ENCODE measurements at places on chromosomes 1 and 21. TPM values are rescaled to one million over a fixed set of nuclear protein-coding genes. Genes with fewer than 3 reads are reported as not detected.

DNA sequence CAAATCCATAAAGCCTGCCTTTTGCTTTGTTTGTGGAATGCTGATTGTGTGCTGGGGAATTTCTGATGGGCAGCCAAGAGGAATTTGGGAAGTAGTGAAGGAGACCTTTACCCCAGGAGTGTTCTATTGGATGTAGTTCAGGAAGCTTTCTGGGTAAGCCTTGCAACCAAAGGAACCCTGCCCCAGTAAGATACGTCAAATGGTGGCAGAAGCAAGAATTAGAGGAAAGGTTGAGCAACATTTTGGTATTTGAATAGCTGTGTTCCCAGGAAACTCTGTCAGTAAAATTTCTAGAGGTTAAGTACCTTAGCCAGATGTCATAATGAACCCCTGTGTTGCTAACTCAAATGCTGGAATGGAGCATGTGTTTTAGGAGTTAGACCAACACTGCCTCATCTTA is 6.4 kb downstream of the MGST3 start:
- no peak for DNase-seq

DNA sequence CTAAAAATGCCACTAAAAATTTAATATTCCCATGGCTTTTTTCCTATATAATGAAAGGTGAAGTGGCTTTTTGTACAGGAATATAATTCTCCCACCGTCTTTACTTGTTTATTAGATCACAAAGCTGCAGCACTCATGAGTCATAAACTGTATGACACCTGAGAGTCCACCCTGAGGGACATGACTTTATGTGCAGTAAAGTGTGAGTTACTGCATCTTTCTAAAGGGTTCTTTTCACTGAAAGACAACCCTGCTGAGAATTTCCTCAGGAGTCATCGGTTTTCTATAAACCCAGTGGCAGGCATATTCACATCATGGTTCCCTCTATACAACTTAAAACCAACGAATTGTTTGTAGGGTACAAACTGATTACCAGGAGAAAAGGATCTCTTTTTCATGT is 77.4 kb downstream of the APP start:
- DNase-seq, result no peak

GRCh38 chr1:7267493-7267892 is 482.2 kb downstream of the CAMTA1 start:
- DNase-seq, result no peak

- DNase-seq, result no peak
Observed at GRCh38 chr1:42143896-42144710, 9.1 kb upstream of the GUCA2B start.

- no peak for DNase-seq
Observed at GRCh38 chr1:212974711-212975110, 24.4 kb downstream of the VASH2 start.

- no peak for DNase-seq
Observed at GRCh38 chr1:219833214-219833815, 95.0 kb downstream of the SLC30A10 start.

GRCh38 chr1:182235952-182236650 is 155.5 kb downstream of the GLUL start:
- DNase-seq, result peak; percentile 41

- DNase-seq, result no peak
Observed at GRCh38 chr1:243494741-243495431, 239.0 kb downstream of the SDCCAG8 start.

GRCh38 chr1:208141610-208142192 is 102.5 kb downstream of the PLXNA2 start:
- no peak for DNase-seq

DNA sequence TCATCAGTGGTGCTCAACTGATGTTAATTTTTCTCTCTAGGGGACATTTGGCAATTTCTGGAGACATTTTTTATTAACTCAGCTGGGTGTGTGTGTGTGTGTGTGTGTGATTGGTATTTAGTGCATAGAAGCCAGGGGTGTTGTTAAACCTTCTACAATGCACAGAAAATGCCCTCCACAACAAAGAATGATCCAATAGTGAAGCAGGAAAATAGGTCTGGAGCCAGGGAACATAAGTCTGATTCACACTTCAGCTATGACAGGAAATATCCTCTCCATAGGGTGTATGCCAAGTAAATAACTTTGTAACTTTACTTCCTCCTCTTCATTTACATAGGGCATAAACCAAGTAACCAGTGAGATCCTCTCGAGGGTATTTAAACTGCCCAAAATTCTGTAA is 25.1 kb upstream of the TMEM61 start:
- DNase-seq, result no peak

GRCh38 chr21:45578176-45578801 is 36.0 kb upstream of the SLC19A1 start:
- DNase-seq, result peak; percentile 19

- DNase-seq, result peak; percentile 25
Observed at GRCh38 chr1:24206516-24207394, 19.7 kb upstream of the IFNLR1 start.

- DNase-seq, result peak; percentile 17
Observed at GRCh38 chr1:87473203-87473661, 144.6 kb downstream of the LMO4 start.

GRCh38 chr1:181551249-181551648 is 67.9 kb downstream of the CACNA1E start:
- no peak for DNase-seq

DNA sequence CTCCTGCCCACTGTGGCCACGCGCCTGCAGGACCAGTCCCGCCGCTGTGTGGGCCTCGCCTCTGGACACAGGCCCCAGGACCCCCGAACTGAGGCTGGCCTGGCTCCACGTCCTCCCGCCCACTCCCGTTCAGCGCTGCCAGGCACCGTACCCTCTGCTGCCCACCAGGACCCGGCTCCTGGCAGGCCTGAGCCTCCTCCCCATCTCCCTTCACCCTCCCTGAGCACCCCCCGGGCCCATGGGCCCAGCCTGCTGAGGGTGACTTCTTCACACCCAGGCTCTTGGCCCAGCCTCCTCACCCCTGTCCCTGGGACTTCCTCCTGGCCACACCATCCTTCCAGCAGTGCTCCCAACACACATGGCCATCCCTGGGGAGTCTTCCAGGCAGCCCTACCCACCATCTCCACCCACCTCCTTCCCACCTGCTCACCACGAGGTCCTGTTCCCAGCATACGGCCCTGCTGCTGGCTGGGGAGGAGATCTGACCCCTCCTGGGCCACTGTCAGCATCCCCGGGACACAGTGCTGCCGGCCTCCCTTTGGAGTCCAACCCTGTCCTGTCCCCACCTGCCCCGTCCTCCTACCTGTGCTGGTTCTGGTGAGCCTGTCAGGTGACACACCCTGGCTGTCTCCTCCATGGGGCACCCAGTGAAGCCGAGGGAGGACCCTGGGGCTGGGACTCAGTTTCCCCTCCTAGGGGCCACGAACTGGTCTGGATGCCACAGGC is 53.7 kb downstream of the SLX9 start:
- no peak for DNase-seq

- no peak for DNase-seq
Observed at GRCh38 chr1:63592536-63593302, 492 bp upstream of the PGM1 start.

GRCh38 chr1:3707298-3707938 is 44.8 kb upstream of the CCDC27 start:
- no peak for DNase-seq

- DNase-seq, result no peak
Observed at GRCh38 chr1:192535916-192536664, 39.5 kb upstream of the RGS1 start.

- DNase-seq, result no peak
Observed at GRCh38 chr1:213864091-213864490, 123.7 kb upstream of the PROX1 start.

- DNase-seq, result peak; percentile 14
Observed at GRCh38 chr1:217911908-217912307, 280.8 kb downstream of the SPATA17 start.

CFHR5 gene
- not detected for total RNA-seq

C1orf74 gene
- total RNA-seq, result 5.1 TPM

AIM2 gene
- not detected for total RNA-seq

OR2M3 gene
- not detected for total RNA-seq

ADAMTS4 gene
- not detected for total RNA-seq

ZYG11A gene
- total RNA-seq, result not detected

UBE4B gene
- 26.1 TPM for total RNA-seq

SORT1 gene
- total RNA-seq, result 46.3 TPM

PPFIA4 gene
- 0.83 TPM for total RNA-seq

KCNQ4 gene
- total RNA-seq, result 0.92 TPM

Data from Calu3 (cell line).